ENCODE measurements at places on chromosomes 12 and 14.
A peak's percentile ranks its signal among the peaks of the same experiment; 100 is the strongest.

- DNase-seq, result no peak
Observed at GRCh38 chr12:75784591-75784990, 247.0 kb downstream of the PHLDA1 start.

- no peak for DNase-seq
Observed at GRCh38 chr14:61098721-61099120, 117.7 kb downstream of the SLC38A6 start.

- DNase-seq, result no peak
Observed at GRCh38 chr12:130677957-130678558, 38.0 kb downstream of the RIMBP2 start.

- no peak for DNase-seq
Observed at GRCh38 chr14:101826351-101826750, 64.8 kb downstream of the PPP2R5C start.

DNA sequence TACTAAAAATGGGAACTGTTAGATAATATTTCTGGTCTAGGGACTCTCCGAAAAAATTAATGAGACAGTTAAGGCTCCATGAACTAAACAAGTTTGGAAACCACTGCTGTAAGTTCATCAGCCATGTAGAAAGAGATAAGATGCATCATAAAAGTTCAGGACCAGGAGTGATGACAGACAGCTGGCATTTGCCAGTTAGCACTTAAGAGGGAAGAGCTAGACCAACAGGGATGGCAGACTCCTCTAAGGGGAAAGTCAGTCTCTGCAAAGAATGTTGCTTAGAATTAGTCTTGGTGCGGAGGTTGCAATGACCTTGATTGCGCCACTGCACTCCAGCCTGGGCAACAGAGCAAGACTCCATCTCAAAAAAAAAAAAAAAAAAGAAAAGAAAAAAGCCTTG lies 129.4 kb downstream of the SYNE2 start:
- no peak for DNase-seq

GRCh38 chr14:93133464-93133863 lies 17.7 kb upstream of the ITPK1 start:
- no peak for DNase-seq

- no peak for DNase-seq
Observed at GRCh38 chr14:37048666-37049071, 123.7 kb downstream of the SLC25A21 start.

GRCh38 chr12:124952295-124952694 lies 36.6 kb downstream of the DHX37 start:
- no peak for DNase-seq

DNA sequence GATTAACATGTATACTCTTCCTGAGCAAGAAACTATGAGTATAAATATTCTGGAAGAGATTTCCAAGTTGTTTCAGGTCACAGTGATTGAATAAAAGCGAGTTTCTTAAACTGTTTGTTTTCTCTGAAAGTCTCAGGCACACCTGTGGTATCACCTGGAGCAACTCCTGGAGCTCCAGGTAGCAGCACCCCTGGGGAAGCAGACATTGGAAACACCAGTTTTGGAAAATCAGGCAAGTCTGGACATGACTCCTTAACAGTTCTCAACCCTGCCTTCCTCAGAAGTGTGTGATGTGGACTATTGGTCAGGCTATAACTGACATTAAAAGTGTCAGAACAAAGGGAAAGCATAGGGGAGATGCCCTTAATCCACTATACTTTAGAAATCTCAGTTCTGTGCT lies 217.6 kb upstream of the CNTN1 start:
- no peak for DNase-seq

- peak; percentile 9 for DNase-seq
Observed at GRCh38 chr12:65882486-65882885, 58.2 kb downstream of the HMGA2 start.

DNA sequence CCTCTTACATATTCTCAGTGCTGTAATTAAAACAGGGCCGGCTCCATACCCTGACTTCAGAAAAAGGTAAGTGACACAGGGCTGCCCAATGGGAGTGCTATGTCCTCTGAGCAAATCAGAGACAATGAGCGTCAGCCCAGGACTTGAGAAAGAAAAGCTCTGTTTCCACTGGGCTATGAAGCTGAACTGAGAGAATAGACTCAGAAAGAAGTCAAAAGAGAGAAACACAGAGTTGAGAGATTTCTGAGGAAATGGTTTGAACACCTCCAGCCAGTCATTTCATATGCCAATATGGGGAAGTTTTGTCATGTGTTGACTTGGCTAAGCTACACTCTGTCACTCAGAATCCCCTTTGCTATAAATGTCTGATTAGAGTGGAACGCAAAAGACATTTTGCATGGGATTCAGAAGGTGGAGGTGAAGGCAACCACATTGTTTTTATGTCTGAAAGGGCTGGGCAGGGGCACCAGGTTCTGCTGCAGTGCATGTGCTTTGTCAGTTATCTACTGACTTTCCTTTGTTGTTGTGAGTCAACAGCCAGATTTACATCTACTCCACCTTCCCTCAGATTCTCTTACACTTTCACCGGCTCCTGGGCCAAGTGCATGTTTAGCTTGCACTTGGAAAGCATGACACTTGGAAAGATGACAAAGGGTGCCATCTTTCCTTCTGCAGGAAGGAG lies 313.3 kb downstream of the DUSP6 start:
- no peak for DNase-seq

DNA sequence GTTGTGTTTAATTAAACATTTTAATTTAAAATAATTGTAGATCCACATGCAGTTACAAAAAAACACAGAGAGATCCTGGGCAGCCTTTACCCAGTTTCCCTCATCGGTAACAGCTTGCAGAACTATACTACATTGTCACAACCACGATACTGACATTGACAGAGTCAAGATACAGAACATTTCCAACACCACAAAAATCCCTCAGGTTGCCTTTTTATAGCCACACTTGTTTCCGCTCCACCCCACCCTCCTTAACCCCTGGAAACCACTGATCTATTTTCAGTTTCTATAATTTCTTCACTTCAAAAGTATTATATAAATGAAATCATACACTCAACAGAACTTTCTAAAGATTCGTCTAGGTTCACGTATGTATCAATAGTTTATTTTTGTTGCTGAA lies 458.8 kb upstream of the SOX5 start:
- no peak for DNase-seq

All from skin of body (tissue), 3 donors.